ENCODE measurements at places on chromosomes 1 and 21.
A peak's percentile ranks its signal among the peaks of the same experiment; 100 is the strongest.

DNA sequence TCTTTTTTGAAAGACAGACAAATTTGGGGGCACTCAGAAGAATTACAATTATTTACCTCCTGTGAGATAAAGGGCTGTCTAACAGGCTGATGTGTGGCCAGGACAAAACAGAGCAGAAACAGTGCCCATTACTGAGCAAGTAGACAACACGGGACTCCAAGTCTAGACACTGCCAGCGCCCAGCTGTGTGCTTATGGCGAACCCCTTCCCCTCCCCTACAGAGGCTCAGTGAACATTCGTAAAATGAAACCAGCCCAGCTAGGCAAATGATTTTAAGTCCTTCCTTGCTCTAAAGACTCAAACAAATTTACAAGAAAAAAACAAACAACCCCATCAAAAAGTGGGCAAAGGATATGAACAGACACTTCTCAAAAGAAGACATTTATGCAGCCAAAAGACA, 91.1 kb downstream of the RUNX1 start:
- DNase-seq = no peak

DNA sequence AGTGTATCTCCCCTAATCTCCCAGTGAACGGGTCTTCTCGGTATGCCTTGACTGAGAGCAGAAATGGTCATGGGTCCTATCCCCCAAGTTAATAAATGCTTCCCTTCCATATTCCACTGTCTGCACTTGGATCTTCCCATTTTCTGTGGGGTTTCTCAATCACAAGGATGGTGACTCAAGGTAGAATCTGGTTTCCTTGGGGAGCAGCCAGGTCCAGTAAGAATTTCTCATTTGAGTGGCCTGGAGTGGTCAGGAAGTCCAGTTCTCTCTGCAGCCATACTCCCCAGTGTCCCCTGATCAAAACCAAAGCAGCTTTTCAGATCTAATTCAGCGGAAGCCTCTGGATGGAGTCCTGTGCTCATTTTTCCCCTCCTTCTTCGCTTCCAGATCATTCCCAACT, 14.8 kb upstream of the SLC27A3 start:
- DNase-seq = no peak

DNA sequence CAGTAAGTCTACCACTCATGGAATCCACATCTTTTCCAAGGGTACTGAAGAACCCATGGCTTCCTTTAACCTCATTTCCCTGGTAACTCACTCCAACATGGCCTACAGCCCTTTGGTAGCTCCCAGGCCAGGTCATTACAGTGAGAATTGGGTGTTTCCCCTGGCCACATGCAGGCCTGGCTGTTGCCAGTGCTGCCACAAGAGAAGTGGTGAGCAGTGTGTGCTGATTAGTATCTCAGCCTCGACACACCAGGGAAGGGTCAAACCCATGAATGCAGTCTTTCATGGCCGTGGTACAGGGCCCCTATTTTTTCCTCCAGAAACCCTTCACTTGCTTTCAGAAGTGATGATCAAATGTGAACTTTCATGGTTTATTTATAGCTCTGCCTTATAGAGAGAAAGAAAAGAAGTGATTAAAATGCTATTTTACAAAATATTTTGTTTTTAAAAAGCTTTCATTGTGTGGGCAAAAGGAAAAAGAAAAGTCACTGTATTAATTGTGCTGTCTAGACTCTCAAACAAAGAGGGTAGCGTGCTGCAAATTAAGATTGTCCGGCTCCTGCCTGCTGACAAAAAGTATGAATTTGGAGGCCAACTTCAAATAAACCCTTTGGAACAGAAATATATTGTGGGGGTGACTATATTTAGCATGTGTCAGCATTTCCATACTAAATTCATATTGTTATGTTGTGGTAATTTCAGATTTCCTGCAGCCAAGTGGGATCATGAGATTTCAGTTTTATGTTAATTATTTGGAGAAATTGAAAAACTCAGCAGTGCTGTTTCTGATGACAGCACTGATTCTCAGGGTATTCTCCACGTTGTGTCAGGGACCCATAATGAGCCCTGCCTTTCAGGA, 62.0 kb upstream of the HOOK1 start:
- DNase-seq = no peak

GRCh38 chr21:37686991-37687810, 229.1 kb downstream of the KCNJ6 start:
- no peak for DNase-seq

DNA sequence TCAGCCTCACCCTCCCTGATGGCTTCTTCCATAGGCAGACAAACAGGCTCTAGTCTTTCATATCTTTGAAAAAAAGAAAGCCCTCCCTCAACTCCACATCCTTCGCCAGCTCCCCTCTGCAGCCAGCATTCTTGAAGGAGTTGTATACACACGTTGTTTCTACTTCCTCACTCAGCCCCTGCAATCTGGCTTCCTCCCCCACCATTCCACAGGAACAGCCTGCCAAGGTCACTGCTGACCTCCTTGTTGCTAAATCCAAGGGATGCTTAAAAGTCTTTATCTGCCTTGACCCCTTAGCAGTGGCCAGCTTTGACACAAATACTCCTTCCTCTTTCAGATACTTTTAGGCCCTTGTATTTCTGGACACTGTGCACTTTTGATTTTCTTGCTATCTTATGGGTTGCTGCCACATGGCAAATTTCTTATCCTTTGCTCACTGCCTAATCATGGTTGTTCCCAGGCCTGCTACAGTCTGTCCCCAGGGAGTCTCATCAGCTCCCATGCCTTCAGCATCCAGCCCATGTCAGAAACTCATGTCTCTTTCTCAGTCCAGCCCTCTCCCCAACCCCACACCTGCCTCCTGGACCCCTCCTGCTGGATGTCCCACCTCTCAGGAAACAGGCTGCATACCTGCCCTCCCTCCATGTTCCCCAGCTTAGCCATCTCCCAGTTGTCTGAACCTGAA, 8.3 kb downstream of the FAM229A start:
- no peak for DNase-seq

DNA sequence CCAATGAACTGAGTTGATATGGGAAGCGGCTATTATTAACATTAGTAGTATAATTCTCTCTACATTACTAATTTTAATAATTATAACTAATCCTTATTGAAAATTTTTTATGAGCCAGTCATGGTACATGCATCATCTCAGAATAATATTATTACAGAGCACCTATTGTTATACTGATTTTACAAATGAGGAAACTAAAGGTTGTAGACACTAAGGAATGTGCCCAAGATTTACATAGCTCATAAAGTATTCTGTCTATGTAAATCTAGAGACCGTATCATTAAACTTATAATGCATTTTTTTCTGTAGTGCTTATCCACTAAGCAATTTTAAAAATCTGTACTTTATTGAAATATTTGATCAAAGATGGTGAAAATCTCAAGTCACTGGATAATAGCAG, 825.9 kb downstream of the PLA2G4A start:
- no peak for DNase-seq

GRCh38 chr1:6343506-6344405, 49.8 kb downstream of the ACOT7 start:
- peak; percentile 78 for DNase-seq

DNA sequence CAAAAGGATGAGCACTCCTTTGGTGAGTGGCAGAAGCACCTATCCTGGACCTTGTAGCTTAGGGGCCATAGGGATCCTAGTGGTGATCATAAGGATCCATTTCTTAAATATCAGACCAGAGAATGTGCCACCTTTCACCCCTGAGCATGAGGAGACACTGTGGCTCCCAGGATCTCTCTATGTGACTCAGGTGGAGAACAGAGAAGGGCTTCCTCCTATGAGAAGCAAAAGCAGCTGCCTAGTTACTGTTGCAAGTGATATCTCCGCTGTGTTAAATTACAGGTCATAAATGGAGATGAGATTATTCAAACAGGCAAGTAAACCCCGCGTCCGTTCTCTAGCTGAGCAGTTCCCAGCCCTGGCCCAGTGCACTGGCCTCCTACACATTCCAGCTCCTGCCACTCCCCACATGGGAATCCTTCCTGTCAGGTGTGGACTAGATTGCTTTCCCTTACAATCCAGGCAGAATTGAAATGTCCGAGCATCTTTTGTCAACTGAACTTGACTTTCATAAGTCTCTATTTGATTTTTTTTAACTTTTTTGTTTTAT, 26.3 kb downstream of the CLEC20A start:
- no peak for DNase-seq

DNA sequence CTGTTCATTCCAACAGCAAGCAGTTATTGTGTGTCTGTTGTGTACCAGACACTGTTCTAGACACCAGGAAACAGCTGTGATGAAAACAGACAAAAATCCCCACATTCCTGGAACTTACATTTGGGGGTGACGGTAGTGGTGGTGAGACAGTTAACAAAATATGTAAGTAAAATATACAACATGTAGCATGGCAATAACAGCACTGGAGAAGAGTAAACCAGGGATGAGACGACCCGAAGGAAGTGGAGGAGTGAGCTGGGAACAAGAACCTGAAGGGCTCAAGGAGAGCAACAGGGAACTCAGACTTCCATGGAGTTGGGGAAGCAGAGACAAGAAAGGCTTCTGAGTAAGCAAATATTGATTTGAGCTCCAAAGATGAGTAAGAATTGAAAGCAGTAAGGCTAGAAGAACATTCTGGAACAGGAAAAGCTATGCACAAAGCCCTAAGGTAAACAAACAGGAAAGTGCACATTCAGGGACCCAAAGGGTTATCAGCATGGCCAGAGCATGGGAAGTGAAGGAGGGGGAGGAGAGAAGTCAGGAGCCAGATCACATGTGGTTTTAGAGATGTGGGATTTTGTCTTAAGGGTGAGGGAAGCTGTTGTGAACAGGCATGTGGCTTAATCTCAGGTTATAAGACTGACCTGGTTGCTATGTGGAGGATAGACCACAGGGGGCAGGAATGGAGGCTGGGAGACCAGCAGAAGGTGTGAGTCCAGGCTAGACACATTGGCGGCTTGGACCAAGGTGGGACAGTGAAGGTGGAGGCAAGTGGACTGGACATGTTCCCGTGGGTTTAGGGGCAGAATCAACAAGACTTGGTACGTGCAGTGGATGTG, 7.3 kb downstream of the CSF1 start:
- DNase-seq = no peak

GRCh38 chr1:201309416-201309815, 26.1 kb downstream of the PKP1 start:
- DNase-seq = peak; percentile 35

DNA sequence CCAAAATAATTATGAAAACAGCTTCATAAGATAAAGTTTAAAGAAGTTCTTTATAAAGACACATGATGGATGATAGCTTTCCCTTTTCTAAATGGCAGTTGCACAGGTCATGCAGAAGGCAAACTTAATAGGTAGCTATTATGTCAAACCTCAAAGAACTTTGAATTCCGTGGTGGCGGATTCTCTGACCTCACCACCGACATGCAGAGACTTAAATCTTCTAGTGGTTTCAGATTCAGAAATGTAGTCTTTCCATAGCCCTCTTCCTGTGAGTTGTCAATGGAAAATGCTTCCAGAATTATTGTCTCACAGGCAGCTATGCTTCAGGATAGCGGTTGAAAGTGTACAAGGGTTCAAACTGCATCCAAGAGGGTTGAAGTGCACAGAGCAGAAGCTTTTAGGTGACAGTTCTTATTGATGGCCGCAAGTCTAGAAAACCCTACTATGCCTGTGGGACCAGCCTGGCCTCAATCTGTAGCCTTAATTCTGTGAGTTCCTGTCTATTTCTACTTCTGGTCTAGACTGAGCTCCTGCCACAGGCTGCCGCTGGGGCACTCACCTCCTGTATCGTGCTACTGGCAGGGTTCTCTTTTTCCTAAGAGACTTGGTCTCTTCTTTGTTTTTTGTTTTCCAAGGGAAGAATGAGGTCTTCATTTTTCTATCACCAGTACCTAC, 117.0 kb upstream of the ERRFI1 start:
- no peak for DNase-seq

- DNase-seq = no peak
These were observed 28.5 kb upstream of the ARHGAP29 start for GRCh38 chr1:94265906-94266305.

DNA sequence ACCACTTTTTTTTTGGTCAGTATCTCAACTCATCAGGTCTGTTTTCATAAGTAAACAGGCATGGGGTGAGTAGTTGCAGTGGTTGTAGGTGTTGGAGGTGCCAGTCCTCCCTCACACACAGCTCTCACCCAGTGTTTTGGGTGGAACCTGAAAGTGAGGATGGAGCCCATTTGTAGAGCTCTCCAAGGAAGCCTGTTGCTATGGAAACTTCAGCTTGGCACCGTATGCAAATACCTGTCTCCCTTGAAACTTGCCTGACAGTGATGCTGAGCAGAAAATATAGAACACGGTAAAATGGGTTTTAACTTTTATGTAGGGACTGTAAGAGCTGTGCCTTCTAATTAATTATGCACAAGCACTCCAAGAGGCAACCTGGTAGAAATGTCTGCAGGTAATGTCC, 214.1 kb downstream of the AJAP1 start:
- no peak for DNase-seq

- DNase-seq = no peak
These were observed 39.9 kb upstream of the SRSF10 start for GRCh38 chr1:24020025-24020424.

DNA sequence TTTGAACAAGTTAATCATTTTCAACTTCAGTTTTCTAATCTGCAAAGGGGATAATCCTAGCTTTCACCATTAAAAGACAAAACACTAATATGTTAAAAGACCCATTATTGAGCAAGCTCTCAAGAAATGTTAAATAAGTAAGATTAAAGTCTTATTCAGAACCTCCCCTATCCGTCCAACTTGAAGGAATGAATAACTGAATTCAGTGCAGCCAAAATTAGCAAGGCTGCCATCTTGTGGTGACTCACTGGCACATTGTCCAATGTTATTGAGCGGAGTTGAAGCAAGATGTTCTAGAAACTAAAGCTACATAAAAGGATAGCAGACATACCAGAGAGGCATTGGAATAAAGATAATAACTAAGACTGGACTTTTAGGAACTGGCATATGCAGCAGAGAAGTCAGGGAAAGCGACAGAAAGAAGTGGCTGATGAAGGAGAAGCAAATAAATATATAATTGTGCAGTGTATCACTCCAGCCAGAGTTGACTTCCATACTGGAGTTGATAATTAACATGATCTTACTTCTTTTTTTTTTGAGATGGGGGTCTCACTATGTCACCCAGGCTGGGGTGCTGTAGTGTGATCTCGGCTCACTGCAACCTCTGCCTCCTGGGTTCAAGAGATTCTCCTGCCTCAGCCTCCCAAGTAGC, 8.2 kb upstream of the CAP1 start:
- DNase-seq = no peak

DNA sequence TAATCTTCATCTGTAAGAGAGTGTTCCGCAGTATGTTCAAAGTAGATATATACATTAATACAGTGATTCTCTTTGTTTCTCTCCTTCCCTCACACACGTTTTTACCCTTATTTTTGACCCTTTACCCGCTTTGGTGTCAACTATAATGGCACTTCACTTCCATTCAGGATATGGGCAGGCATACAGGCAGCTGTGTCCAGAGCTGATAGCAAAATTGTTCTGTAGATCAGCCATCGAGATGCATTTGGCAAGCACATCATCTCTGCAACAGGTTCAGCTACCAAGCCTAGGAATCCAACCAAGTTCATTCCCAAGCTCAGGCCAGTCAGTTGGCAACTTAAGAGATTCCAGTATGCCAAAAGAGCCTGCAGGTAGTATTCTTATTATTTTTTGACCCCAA, 74.8 kb downstream of the FNBP1L start:
- no peak for DNase-seq

- DNase-seq = no peak
These were observed 68.0 kb upstream of the CYP2J2 start for GRCh38 chr1:59994302-59995198.
